ENCODE measurements at places on chromosomes 5 and 9.

DNA sequence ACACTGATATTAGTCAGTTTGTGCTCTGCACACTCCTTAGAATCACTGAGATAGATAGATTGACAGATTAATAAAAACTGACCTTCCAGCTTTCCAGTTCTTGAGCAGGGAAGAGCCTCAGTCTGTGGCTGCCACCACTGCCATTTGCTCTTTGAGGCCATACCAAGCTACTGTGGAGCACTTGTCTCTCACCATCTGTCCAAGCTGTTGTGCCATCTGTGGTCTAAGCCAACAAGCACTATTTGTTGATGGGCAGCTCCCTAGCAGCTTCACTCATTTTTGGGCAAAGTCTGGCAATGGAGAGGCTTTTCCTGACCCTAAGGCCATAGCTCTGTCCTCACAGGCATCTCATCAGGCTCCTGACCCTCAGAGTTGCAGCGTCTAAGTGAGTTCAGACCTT is 30.4 kb downstream of the HTR1A start:
- DNase-seq = no peak

DNA sequence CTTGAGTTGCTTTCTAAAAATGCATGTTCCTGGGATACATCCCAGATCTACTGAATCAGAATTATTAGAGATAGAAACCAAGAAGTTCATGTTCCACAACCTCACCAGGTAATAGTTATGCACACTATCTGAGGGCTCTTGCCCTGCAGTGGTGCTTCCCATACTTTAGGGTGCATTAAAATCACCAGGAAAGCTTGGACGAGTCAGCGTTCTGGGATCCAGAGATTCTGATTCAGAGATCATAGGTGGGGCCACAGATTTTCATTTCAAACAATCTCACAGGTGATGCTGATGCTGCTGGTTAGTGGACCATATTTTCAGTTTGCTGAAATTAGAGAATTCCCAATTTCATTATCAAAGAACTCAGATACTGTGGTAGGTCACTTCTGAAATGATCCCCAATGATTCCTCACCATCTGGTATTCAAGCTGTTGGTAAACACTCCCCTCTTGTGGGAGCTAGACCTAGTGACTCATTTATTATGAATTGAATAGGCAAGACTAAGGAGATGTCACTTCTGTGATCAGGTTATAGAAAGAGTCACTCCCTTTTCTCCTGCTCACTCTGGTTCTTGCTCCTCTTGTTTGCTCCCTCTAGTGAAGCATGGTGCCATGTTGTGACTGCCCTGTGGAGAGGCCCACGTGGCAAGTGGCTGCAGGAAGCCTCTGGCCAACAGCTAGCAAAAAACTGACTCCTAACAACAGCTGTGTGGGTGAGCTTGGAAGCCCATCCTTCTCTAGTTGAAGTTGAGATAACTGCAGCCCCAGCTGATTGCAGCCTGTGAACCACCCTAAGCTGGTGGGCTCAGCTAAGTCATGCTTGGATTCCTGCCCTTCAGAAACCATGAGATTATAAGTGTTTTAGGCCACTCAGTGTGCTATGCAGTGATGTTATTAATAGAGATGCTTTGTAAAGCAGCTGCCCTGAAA is 59.8 kb downstream of the SH3TC2 start:
- DNase-seq = no peak

DNA sequence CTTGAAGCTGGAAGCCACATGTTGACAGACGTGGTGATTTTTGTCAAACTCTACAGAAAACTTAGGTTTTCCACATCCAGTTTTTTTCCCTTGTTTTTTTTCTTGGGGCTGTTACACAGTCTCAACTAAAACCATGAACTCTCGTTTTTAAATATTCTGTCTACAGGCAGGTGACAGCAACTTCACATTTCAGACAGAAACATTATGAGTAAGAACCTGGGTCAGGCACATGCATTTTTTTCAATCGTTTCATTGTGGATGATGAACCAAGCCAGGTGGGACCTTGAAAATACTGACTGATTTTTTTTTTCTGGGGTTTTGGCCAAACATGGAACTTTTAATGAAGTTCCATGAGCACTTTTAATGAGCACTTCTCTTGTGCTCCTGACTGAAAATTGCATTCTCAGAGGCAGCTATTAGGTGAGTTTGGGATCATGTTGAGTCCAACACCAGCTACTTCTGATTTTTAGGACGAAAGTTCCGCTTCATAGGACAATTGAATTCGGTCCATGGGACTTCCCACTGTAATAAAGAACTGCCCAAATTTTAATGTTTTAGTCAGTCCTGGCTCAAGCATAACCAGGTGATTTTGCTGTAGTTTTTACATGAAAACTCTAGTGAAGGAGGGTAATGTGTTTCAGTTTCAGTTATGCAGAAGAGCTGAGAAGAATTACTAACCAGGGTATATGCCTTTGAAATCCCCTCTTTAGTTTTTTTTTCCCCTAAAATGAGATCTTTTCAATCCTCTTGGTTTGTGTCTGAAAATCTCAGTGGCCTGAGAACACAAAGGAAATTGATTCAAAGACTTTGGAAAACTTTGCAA is 93.2 kb upstream of the ADAMTS16 start:
- DNase-seq = no peak

DNA sequence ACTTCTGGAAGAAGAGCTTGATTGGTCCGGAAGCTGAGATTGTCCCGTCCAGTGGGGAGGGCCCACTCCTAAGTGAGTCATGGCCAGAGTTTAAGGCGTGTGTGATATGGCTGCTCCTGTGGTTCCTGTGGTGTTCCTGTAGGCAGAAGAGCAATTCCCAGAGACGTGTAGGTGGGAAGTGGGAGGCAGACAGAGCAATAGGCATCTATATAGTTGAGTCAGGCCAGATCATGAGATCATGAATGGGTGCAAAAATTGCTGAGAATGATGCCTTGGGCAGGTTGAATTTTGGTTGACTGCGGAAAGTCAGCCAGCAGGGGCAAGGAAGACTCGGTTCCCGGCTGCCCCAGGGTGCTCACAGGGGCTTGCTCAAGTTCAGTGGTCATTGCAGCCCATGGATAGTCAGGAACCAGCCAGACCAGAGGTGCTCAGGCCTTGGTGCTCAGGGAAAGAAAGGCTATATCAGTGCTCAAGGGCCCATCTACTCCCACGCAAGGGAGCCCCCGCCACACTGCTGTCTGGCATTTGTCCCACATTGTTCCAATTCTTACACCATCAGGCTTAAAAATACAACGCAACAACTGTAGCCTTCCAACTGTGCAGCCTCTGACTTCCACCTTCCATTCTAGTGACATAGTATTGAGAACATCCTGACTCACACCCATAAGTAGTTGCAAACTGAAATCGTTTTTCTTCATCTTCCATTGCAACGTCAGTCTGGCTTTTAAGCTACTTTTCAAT is 21.0 kb upstream of the GSN start:
- no peak for DNase-seq

DNA sequence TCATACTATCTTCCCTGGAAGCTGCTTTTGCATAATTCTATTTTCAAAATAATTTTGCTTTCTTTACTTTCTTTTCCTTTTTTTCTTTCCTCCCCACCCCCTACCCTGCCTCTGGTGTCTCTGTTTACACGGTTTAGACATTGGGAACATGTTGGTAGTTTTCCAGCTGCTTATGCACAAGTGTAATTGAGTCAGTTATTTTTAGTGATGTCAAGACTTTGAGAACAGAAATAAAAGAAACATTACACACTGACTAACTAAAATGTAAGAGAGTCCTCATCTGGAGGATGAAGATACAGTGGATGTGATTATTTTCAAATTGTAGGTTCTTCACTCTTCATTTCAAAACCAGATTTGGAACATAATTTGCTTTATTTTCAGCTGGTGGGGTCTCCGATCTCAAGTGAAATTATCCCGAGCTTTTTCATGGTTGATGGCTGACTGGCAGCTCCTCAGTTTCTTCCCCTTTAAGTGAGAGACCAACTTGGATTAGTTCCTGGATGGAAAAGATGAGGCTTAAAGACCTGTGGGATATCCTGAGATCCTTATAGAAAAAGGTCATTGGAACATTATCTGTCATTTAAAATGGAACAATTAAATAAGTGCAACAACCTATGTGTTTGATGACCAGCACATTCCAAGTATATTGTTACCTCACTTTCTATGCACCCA is 154.4 kb upstream of the ZNF462 start:
- no peak for DNase-seq

GRCh38 chr5:82023644-82024043 is 51.8 kb downstream of the ATG10 start:
- DNase-seq = no peak

DNA sequence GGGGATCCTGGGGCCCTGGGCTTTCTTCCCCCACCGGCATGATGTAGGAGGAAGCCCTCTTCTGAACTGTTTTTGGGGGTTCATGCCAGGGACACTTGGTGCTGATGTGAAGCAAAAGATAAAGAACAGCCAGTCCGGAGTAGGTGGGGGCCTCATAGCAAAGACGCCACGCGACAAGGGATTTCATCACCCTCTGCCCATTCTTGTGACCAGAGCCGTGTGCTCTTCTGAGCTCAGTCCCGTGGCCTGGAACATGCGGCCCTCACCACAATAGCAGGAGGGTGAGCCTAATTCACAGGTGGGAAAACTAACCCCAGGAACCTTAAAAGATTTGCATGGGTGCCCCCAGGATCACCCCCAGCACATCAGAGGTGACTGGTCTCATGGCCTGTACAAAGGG is 225.9 kb downstream of the HSPA4 start:
- DNase-seq = no peak

- DNase-seq = no peak
Observed at GRCh38 chr9:91120200-91120599, 241.5 kb downstream of the AUH start.

- DNase-seq = no peak
Observed at GRCh38 chr9:3721096-3721495, 195.3 kb upstream of the RFX3 start.

DNA sequence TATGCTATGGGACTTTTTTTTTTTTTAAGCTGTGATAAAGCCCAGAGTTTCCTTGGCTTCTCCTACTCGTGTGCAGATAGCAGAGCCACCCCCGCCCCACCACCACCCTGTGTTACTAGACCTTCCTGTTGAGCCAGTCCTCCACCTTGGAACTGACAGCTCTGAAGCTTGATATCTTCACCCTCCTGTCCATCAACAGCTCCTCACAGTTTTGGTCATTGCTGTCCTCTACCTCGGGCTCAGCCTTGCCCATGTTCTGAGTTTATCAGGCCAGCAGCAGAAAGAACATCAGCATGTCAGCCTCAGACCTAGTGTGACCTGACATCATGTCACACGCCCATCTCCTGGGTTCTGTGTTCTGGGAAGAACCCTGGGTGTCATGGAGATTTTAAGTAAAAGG is 167.1 kb upstream of the RAI14 start:
- no peak for DNase-seq

DNA sequence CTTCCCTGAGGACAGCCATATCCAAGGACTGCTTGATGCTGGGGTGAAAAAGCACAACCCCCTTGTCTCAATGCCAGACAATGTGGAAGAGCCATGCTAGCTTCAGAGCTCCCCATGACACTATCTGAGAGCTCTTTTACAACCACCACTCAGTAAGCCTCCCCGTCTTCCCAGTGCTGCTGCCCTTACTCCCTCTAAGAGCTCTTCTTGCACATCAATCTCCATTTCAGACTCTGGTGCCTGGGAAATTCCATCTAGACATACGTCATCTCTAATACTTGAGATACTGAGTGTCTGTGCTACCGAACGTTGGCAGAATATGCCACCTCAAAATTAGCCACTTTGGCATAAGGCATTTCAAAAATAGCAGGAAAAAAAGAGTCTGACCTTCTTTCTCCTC is 94.5 kb downstream of the EDIL3 start:
- DNase-seq = no peak

GRCh38 chr5:154296525-154297159 is 106.1 kb downstream of the GALNT10 start:
- DNase-seq = no peak

- no peak for DNase-seq
Observed at GRCh38 chr9:108463932-108464606, 391.7 kb downstream of the ACTL7B start.

- DNase-seq = no peak
Observed at GRCh38 chr5:52757527-52757926, 30.2 kb upstream of the ITGA1 start.

DNA sequence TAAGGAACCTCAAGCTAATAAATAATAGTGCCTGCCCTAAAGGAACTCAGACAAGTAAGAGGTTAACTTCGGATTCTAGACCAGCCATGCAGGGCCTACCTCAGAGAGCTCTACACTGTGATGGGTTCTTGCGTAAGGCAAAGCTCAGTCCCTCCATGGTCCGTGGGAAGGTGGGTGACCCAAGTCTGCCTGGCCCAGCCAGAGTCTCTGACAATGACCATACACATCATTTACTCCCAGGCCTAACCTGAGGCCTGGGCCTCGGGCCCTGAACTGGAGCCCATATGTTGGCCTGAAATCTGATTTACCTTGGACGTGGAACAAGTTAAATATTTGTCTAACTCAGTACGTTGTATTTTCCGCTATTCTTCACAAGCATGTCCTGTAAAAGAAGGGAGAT is 55.1 kb downstream of the TMEM174 start:
- no peak for DNase-seq

GRCh38 chr9:105308461-105309341 is 64.2 kb downstream of the SLC44A1 start:
- DNase-seq = no peak

- no peak for DNase-seq
Observed at GRCh38 chr5:25094219-25094618, 449.4 kb upstream of the CDH10 start.

- DNase-seq = no peak
Observed at GRCh38 chr5:32126691-32127090, 47.4 kb downstream of the GOLPH3 start.

DNA sequence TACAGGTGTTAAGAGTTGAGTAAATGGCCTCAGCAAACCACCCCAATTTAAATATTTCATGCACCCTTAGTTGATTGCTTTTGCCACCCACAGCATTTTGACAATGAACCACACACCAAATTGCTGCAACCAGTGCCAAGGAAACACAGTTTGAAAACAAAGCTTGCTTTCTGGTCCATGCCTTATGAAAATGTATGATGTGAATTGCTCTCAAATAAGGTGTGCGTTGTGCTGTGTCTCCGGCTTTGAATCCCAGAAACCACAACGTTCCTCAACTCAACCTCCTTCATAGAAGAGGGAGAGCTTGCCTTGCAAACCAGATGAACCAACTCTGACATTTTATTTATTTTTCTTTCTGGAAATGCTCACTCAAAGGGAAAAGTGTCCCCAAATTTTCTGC is 762.7 kb downstream of the TLE1 start:
- DNase-seq = no peak

DNA sequence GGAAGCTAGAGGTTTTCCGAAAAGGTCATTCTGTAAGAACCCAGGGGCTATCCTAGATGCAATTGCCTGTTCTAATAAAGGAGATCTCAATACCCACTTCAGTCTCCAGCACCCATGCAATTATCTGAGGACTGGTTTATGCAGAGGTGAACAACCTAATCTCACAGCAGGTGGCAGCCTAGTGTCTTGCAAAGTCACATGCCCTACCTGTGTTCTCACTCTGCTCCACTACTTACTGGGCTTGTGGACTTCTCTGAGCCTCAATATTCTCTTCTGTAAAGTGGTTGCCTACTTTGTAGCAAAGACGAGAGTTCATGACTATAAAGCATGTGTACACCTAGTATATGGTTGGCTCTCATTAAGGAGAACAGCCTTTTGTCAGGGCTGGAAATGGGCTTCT is 21.0 kb upstream of the ALDH1B1 start:
- DNase-seq = no peak
